ENCODE measurements at places on chromosomes 2 and 18.
A peak's percentile ranks its signal among the peaks of the same experiment; 100 is the strongest.

- DNase-seq = peak; percentile 37
Measured at GRCh38 chr2:27249891-27250651, 12.8 kb downstream of the SLC30A3 start.

DNA sequence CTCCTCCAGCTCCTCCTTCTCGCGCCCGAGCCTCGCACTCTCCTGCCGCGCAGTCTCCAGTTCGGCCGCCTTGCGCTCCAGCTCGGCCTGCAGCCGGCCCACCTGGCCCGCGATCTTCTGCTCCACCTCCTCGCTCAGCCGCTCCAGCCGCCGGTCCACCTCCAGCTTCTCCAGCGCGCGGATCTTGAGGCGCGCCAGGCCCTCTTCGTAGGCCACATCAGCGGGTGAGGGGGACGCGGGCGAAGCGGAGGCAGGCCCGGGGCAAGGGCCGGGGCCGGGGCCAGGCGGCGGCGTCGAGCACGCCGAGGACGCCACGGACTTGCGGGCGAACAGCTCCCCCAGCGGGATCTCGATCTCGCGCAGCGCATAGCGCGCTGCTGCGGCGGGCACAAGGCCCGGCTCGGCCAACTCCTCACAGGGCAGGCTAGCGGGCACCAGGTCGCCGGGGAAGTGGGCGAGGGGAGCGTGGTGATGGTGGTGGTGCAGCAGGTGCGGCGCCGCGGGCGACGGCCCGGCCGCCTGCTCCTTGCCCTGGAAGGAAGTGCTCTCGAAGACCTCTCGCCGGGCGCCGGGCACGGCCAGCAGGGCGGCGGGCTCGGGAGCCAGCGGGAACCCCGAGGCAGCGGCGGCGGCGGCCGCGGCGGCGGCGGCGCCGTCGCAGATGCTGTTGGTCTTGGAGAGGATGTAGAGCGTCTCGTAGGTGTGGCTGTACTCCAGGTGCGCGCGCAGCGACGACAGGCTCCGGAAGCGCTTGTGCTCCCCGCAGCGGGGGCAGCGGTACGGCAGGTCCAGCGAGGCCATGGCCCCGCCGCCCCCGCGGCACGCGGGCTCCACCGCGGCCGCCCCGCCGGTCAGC, 15.2 kb downstream of the FBXO41 start:
- DNase-seq = no peak

GRCh38 chr2:150767991-150768746, 280.7 kb upstream of the RND3 start:
- no peak for DNase-seq

DNA sequence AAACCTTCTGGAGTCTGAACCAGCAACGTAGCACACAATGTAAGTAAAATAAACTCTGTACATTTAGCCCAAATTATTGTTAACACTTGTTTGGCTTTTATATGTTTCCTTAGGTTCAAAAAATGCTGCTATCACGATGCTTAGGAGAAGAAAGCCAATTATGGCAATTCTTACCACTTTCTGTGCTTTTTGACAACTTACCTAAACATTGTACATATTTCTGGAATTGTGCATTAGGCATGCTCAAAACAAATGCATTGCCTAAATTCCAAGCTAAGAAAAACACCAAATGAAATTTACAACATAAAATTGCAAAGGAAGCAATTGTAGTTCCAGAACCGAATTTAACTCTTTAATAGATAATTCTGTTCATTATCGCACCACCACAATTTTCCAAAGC, 585.6 kb upstream of the DSEL start:
- DNase-seq = no peak
